ELR (cell line): ENCODE measurements at places on chromosomes 1 and 21.

DNA sequence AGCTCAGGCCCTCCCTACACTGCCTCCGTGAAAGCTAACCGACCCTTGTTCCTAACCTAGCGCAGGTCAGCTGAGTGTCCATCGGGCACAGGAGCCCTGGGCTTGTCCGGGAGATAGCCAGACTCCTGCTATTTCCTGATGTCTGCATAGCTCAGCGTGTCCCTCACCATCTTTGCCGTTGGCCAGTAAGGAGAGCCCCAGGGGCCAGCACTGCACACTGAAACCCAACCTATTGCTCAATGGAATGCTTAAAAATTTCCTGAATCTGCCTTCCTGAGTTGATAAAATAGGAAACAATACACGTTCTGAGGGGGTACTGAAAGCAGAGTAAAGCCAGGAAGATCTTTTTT, 2.2 kb downstream of the RUNX1 start:
- peak; percentile 76 for DNase-seq

DNA sequence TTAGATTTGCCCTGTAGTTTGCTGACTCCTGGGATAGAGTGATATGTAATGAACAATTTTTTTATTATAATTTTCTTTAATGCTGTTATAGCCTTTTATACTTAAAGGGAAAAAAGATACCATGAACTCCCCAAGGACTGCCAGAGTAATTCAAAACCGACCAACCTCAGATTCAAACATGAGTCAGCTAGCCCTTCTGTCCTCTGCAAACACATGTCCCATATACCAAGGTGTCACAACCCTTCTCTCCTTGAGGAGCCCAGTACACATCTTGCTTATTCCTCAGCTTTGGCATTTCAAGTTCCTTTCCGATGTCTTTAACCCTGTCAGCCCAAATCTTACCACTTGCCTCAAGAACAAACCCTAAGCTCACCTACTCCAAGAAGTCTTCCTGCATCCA, 184.9 kb downstream of the KCNH1 start:
- DNase-seq = no peak

DNA sequence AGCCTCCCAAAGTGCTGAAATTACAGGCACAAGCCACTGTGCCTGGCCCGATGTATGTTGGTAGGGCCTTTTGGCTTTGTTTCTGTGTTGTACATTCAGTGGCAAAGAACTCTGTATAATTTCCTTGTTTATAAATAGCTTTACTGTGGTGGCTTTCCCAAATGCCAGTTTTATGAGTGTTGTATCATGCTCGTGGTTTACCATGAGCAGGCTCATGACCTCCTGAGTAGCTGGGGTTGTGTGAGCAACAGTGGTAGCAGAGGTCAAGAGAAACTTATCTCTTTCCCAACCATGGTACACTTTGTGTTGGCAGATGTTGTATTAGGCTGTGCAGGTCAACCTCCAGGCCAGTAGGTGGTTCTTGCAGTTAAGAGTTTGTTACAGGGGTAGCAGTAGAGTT, 420.4 kb upstream of the BEND5 start:
- no peak for DNase-seq

DNA sequence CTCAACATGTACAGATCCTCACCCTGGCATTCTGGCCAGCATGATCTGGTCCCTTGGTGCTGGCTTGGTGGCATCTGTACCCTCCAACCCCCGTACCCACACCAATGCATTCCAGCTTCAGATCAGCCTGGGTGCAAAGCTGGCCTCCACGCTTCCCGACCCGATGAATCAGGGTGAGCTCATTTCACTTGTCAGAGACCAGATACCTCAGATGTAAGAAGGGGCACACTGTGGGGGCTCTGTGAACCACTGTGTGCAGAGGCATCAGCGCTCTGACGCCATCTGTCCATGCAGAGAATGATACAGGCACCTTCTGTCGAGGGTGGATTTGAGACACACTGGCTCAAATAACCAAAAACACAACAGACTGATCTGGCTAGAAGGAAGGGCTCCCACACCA, 76.6 kb downstream of the DMRTB1 start:
- DNase-seq = peak; percentile 79

GRCh38 chr1:244150071-244150470, 99.0 kb downstream of the ZBTB18 start:
- no peak for DNase-seq

DNA sequence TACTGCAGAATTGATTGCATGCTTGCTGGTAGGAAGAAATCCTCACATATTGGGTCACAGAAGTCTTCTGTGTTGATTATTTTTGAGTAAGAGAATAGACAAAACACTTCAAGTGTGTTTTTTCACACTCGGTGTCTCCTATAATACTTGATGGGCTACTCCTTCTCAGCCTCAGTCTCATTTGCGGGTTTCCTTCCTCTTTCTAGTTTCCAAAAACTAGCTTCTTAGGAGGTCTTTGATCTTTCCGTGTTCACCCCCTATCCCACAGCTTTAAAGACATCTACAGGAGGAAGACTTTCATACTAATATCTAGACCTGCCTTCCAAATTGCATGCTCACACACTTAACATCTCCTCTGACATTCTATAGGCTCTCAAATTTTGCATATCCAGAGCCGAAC, 40.7 kb upstream of the NTPCR start:
- no peak for DNase-seq

DNA sequence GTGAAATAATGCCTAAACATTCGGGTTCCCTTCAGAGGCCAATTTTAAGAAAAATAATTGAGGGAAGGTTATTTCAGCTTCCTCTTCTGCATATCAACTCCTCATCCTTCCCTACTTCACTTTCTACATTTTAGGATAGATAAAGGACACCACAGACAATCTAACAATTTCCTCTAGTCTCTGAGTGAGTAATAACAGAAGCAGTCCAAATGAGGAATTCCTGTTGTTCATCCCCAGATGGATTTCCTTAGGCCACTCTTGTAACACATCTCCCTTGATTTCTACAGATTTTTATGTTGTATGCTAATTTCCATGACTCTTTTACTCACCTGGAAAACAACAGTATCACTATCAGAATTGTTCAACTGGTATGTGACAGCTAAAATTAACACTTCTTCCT, 87.7 kb upstream of the LYPLAL1 start:
- DNase-seq = peak; percentile 66

GRCh38 chr1:2787163-2787911, 14.2 kb downstream of the TTC34 start:
- DNase-seq = no peak

DNA sequence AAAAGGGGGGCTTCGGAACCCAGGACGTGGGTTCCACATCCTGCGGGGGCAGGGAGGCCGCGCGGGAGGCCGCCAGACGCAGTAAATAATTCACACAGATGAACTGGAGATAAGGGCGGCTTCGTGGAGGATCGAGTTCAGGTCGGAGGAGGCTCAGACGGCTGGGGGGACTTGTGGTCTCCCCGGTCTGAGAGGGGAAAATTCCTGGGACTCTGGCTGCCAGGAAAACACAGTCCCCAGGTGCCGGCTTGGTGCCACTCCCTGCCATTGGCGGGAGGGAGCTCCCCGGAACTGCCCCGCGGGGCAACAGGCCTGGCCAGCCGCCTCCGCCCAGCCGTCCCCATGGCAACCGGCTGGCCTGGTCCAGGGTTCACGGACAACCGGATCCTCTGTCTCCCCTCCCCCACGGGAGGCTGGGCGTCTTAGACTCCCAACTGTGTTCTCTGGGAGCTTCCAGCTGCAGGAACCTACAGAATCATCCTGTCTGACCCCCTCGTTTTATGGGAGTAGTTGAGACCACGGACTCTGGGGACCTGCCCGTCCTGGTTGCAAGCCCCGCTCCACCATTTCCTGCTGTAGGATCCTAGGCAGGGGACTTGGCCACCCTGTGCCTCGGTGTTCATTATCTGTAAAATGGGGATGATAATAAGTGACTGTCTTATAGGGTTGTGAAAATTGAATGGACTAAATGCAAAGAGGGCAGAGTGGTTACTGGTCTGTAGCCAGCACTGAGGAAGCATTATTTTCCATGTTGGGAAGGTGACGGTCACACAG, 9.6 kb downstream of the CAMK2N1 start:
- DNase-seq = peak; percentile 38

DNA sequence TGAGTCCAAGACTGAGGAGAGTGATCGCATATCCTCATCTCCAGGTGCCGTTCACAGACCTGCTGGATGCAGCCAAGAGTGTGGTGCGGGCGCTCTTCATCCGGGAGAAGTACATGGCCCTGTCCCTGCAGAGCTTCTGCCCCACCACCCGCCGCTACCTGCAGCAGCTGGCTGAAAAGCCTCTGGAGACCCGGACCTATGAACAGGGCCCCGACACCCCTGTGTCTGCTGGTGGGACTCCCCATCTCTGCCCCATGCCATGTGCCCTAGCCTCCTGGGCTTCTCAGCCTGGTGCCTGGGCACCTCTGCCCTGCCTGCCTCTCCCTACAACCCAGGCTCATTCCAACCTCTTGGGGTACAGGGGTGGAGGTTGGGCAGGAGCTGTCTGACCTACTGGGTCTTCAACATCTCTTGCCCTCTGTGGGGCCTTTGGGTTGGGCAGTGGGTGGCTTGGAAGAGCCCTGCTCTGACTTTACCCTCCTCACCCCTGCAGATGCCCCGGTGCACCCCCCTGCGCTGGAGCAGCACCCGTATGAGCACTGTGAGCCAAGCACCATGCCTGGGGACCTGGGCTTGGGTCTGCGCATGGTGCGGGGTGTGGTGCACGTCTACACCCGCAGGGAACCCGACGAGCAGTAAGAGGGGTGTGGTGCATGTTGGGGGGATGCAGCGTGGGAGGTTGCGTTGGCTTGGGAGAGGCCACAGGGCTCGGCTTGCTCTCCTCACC, 7.2 kb downstream of the AMPD2 start:
- no peak for DNase-seq

DNA sequence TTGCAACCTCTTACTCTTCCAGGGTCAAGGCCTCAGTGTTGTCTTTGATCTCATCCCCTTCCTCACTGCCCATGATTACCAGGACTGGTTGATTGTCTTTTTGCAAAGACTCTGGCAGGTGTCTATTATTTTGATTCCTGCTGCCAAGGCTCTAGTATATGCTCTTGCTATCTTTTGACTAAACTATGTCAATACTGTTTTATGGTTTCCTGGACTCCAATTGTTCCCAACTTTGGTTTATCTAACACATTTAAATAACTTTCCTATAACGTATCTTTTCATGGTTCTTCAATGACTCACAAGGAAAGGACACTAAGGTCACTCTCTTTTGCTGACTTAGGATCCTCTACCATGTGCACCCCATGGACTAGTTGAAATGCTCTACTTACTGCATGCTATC, 141.5 kb downstream of the PTPRC start:
- peak; percentile 66 for DNase-seq

DNA sequence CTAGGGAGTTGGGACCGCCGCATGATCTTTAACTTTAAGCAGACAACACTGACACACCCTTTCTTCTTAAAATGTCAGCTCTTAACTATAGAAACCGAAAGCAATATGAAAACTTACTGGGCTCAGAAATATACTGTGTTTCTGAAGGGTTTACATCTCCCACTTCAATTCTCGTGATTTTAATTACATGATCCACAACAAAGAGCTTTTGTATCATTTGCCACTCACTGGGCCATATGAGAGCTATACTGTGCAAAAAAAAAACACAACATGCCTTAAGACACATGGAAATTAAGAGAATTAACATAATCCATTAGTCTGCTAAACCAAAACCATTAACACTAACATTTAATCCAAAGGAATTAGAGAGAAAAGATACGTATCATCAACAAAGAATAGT, 35.0 kb upstream of the RAP1GAP start:
- no peak for DNase-seq

GRCh38 chr1:164928232-164928812, 369.3 kb downstream of the PBX1 start:
- no peak for DNase-seq
